ENCODE measurements at places on chromosomes 1 and 21.

DNA sequence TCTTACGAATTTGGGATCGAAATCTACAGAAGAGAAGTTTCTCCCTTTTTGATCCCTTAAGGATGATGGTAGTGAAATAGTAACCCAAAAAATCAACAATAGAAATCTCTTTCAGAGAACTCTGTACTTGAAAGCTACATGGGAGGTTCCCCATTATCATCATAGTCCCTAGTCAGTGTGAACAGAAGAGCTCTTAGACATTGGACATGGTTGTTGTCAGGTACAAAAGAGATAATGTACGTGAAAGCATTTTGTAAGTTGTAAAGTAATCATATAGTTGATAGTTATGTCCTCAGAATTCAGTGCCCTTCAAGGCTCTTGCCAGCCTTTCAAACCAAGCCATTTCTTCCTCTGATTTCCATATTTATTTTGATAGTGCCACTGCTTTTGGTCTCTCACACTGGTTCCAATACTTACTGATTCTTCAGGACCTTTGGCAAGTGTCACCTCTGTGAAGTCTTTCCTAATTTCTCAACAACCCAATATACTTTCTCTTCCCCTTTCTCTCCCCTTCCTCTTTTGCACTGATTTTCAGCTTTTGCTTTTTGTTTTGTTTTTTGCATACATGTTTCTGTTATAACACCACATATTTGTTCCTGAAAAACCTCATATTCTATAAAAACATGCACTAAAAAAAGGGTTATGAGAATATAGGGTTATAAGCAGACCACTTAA, 22.4 kb downstream of the VPS45 start:
- DNase-seq, result peak; percentile 81

GRCh38 chr1:17503146-17503545, 36.4 kb upstream of the ARHGEF10L start:
- no peak for DNase-seq

- no peak for DNase-seq
Observed at GRCh38 chr1:200233393-200233792, 176.4 kb downstream of the ZNF281 start.

GRCh38 chr1:89975540-89976125, 19.3 kb upstream of the ZNF326 start:
- peak; percentile 54 for DNase-seq

DNA sequence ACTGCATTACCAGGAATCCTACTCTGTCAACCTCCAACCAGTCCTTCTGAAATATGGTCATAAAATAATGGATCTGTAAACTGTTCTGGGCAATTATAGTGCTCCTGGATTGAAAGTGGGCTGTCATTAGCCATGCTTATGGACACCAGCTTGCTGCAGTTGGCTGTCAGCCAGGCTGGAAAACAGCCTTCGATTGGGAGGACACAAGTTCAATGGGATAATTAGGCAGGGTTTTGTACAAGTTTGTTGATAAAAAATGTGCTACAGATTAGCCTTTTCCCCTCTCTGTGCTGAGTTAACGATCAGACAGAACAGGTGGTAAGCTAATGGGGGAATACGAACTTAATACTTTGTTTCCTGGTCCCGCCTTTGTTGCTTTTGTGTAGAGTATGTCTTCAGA, 413.9 kb downstream of the DUSP10 start:
- DNase-seq, result no peak

DNA sequence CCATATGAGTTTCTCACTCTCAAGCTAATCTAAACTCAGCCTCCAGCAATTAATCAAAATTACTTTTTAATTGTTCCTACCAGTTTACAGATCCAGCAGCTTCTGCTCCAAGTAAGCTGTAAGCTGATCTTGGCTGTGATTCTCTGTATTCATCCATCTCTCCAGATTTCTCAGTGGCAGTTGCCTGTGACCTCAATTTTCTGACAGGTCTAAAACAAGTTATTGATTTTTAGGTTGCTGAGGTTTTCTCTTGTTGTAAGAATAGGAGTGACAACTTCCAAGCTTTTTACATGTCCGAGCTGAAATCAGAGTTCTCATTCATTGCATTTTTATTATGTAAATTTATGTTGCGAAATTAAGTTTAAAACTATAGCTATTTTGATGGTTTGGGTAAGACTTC, 1044.4 kb downstream of the PLA2G4A start:
- DNase-seq, result no peak

GRCh38 chr1:224726441-224727182, 110.5 kb downstream of the CNIH3 start:
- peak; percentile 98 for DNase-seq

DNA sequence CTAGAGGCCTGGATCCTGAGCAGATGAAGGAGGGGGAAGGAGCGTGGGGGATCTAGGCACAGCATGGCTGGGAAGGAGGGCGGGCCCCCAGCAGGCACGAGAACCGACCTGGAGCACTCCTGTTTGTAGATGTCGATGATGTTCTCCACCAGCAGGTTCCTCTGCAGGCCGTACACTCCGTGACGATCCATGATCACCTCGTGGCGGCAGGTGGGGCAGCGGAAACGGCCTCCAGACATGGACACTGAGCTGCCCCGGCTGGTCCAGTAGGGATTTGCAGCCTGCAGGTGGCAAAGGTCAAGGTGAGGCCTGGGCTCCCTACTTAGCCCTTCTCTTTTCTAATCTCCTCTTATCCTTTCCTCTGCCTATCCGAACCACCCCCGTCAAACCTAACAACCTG, 1.3 kb downstream of the TRIM63 start:
- no peak for DNase-seq

DNA sequence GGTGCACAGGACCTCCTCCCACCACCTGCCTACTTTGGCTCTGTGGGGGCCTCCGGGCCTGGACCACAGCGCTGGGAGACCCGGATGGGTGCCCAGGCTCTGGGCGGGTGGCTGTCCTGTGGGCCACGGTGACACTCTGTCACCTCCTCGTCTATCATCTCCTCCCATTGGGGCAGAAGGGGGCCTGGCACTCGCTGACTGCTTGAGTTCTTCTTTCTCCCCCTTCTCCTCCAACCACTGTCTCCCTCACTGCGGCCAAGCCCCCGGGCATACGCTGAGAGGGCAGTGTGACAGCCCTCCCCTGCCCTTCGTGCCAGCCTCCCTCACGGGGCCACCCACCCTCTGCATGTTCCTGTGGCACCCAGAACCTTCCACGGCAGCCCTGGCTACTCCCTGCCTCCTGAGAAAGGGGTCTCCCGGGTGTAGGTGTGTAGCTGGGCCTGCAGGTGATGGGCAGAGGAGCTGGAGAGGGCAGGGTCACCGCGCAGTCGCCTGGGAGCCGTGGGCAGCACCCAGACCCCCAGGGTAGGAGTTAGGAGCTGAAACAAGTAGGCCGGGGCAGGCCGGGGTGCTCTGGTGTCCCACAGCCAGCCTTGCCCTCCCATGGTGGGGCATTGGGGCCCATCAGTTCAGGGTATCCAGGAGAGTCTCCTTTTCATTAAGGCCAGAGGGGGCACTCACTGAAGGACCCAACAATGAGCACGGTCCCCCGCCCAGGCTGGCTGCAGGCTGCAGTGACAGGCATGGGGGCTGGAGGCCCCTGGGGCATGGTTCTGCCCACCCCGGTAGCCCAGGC, 9.2 kb upstream of the ARF1 start:
- no peak for DNase-seq

- no peak for DNase-seq
Observed at GRCh38 chr1:212700223-212700891, 717 bp upstream of the BATF3 start.

DNA sequence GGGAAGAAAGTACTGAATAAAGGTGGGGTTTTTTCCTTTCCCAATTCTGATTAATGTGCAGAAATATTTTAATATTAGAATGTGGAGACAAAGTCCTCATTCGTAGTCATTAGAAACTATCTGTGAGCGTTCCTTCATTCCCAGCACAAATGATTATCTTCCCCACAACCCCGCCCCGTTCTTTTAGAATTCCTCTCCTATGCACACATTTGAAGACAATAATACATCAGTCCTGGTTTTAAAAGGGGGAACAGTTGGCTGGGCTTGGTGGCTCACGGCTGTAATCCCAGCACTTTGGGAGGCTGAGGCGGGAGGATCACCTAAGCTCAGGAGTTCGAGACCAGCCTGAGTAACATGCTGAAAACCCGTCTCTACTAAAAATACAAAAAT, 876 bp downstream of the ALDH9A1 start:
- no peak for DNase-seq

GRCh38 chr1:56435434-56436262, 143.7 kb downstream of the PLPP3 start:
- DNase-seq, result no peak

DNA sequence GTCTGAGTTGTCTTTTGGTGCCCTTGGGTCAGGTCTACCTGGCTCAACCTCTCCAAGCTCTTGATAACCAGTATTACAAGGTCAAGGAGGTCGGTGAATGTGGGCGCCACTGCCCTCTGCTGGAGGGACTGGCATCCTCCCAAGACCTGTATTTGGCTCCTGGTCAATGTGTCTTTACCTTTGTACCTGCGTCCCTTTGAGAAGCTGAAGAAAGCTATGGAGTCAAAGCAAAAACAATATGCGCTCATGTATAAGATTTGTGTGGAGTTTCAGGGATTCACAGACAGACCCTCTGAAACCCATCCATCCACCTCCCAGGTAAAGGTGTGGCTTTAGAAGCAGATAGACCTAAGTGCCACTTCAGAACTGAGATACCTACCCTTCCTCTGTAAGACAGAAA, 61.8 kb upstream of the NBL1 start:
- peak; percentile 63 for DNase-seq

DNA sequence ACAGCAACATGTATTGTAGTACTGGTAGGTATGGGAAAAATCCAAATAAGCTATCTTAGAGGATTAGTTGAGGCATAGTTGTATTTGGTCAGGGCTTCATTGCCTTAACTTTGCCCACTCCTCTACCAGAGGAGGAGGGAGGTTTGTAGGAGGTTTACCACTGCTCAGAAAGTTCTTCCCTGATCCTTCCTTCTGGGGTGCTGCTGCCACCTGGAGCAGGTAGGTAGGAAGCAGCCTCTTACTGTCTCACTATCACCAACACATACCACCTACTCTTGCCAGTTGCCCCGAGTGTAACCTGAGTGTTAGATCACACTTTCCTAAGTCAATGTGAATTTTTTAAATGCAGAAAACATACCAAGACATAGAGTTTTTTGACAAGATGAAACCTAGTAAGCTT, 24.1 kb upstream of the ZSWIM5 start:
- no peak for DNase-seq

GRCh38 chr1:215958841-215959240, 391.7 kb downstream of the KCTD3 start:
- DNase-seq, result no peak

DNA sequence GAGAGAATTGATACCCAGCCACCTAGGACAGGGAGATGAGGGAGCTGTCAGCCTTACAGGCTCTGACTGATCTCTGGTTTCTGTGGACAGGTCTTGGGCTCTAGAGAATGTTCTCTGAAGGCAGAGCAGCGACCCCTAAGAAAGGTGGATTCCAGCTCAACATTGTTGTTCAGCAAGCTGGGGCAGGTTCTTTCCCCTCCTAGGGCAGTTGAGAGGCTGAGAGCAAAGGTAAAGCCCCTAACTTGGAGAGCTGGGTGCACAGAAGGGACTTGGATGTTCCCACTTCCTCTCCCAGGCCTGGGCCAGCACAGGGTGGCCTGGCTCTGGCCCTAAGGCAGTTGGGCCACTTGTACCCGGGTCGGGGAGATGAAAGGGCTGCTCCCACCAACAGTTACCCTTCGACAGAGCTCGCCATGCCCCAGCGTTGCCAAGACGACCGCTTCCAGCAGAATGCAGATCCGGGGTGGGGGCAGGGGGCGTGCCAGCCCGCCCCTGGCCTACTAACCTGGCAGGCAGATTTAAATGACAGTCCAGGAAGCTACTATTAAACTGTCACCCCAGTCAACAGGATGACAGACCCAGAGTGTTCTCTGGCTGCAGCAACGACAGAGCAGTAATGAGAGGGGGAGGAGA, 31.6 kb downstream of the LRP8 start:
- DNase-seq, result no peak

DNA sequence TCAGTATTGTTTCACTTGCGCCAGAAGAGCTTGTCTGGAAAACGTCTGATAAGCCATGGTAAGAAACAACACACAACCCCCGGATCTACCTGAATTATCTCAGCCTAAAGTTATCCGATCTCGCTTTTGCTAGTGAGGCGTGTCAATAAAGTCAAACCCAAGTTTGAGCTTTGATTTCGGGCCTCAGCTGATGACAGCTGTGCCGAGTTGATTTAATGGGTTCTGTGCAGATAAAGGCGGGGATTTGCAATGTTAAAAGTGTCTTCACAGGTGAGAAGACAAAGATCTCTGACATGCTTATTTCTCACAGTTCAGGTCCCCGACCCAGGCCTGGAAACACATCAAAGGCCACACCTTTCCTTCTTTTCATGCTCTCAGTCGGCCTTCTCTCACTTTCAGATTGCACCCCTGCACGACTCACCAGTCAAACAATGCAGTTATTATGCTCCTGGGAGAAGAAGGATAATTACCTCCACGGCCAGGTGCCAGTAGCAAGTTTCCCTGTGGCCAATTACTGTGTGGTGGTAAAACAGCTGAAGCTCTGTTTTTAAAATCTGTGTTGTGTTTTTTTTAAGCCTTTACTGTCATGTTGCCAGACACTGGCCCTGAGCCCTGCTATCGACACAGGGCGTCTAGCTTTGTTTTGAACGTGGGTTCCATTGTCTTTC, 245.3 kb upstream of the RUNX1 start:
- DNase-seq, result no peak

- DNase-seq, result no peak
Observed at GRCh38 chr1:42780176-42780575, 4.6 kb upstream of the TMEM269 start.

DNA sequence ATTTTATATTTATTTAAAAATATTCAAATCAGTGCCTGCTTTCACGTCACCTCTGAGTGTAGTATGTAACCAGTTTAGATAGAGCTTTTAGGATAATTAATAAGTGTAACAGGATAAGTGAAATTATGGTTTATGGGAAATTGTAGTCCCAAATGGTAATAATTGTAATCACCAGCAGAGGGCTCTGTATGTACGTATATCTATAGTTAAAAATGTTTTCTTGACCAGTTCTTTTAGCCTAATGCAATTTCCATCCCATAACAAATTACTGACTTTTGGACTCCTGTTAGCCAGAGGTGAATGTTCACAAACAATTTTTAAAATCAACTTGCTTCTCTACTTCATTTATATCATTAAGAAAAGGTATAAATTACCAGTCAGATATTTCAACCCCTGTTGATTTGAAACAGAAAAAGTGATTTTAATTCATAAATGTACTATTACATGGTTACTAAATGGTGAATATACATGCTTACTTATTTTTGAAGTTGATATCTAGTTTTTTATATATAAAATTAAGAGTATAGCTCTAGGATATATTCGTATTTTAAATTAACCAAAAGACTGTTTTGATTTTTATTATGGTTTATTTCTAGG, 25.3 kb downstream of the SLC30A7 start:
- DNase-seq, result peak; percentile 27

- DNase-seq, result peak; percentile 59
Observed at GRCh38 chr1:113804421-113805255, 7.6 kb downstream of the RSBN1 start.

Measured in inflammatory macrophage (primary cell).